ENCODE measurements at places on chromosomes 4 and X.

DNA sequence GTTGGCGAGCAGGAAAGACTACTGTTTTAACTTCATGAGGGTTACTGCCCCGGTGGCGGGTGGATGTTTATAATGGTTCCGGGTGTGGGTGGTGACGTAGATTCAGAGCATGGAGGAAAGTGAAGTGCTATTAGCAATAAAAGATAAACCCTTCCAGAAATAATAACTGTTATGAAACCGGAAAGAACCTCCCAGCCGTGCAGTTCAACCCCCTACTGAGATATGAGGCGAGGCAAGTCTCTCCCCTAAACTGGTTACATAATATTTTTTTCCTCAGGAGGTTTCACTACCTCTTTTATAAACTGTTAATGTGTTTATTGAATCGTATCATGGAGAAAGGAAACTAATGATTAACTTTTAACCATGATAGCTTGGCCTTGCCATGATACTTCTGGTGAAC is 33.9 kb upstream of the STIM2 start:
- no peak for DNase-seq

GRCh38 chr4:158861281-158861680 is 92.5 kb downstream of the FNIP2 start:
- DNase-seq = no peak

GRCh38 chrX:34901761-34902160 is 40.8 kb upstream of the FAM47B start:
- no peak for DNase-seq

GRCh38 chrX:47500554-47500953 is 17.5 kb upstream of the ZNF41 start:
- no peak for DNase-seq

DNA sequence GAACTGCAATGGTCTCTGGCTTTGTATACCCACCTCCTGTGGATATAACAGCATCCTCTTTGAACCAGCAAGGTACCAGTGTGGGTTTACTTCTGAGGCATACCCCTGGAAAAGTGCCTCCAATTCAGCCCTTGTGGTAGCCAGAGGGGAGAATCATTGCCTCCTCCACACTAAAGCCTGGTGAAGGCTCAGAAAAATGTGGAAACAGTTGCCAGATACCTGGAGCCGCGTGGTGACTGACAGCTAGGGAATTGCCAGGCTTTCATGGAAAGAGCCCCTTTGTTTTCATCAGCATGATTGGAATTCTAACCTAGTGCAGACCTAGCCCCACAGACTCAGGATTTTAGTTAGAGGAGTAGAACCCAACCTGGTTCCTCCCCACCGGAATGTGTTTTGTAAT is 168.6 kb upstream of the KLF3 start:
- no peak for DNase-seq

DNA sequence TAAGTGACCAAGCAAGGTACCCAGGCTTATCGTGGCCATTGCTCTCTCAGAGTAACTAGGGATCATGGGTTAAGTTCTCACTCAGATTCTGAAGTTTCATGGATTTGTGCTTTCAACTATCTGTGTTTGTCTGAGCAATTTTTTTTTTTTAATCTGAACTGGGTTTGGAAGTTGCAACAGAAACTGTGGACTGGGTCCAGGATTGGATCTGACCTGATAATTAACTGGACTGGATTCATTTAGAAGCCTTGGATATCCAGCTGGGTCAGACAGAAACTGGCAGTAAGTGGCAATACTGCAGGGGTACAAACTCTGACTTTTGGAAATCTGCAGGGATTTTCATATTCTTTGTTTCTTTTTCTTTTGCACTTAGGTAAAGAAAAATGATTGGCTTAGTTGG is 38.7 kb upstream of the FGF2 start:
- DNase-seq = no peak

DNA sequence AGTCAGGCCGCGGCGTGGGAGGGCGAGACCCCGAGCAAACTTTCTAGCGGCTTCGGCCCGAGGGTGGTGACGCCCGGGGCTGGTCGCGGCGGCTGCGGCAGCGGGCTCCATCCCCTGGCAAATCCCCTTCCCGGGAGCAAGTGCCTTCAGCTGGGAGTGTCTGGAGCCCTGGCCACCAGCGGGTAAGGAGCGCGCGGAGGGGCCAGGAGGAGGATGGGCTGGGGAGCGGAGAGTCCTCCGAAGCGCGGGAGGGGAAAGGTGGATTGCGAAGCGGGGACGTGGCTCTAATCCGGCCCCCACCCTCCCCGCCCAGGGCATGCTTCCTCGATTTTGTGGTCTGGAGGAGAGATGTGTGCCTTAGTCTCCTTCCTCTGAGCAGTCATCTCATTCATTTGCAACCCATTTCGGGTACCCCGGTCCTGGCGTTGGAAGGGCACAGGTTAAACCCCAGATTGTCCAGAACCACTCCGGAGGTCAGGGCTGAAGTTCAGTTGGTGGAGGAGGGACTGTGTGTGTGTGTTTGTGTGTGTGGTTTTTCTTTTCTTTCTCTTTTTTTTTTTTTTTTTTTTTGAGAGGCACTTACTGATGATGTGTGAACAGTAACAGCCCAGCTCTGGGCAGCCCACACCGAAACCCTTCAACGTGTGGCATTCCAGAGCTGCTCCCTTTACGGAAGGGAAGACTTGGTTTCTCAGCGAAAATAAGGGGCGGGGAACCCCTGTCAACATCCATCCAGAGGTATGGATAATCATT is 516 bp downstream of the SGMS2 start:
- DNase-seq = no peak

- no peak for DNase-seq
Measured at GRCh38 chrX:69107231-69107739, 58.0 kb downstream of the PJA1 start.

GRCh38 chrX:65744965-65745364 is 77.5 kb downstream of the MSN start:
- DNase-seq = no peak

GRCh38 chr4:112633477-112634235 is 3.1 kb downstream of the ZGRF1 start:
- no peak for DNase-seq

GRCh38 chrX:9671998-9672397 is 93.6 kb downstream of the GPR143 start:
- DNase-seq = no peak

- DNase-seq = no peak
Measured at GRCh38 chrX:14997271-14997670, 124.0 kb downstream of the MOSPD2 start.

DNA sequence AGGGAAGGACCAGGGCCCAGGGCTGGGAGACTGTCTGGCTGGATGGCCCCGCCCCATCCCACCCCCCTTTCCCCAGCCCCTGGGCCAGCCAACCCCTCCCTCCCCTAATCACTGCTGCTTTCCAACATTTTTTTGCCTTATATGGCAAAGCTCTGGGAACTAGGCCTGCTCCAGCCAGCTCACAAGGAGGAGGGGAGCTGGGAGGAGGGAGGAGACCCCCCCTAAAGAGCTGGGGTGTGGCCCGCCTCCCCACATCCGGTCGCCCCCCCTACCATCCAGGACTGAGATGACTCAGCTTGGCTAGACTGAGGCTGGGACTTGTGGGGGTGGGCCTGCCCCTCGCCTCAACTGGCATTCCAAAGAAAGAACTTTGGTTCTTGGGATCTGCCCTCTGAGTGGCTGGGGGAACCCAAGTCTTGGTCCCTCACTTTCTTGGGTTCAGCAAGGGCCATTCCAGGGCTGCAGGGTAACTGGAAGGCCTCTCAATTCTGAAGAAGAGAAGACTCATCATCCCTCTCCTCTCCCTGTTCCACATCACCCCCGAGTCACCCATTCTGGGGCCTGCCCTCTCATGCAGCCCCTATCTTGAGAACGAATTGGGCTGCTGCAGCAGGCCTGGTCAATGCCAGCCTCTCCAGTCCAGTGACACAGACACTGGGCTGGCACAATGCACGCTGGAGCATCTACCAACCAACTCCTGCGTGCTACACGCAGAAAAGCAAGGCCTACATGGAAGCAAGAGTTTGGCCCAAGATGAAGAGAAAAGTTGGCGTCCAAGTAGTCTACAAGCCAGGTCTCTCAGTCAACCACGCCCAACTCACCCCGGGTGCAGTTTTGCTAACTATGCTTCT is 4.8 kb downstream of the FLNA start:
- peak; percentile 49 for DNase-seq
